Activated naive CD4-positive, alpha-beta T cell treated with anti-CD3 and anti-CD28 coated beads, Interleukin-2, amount 10 ng/mL, durations not matched to agents 5 hours and 36 hours (primary cell): ENCODE measurements at places on chromosomes 11 and 22. TPM values are rescaled to one million over a fixed set of nuclear protein-coding genes. Genes with fewer than 3 reads are reported as not detected.

Gene KIF18A
- 21.4 TPM for total RNA-seq

Gene PDGFB
- 2.4 TPM for total RNA-seq

Gene LINC01488
- total RNA-seq: not detected

Gene LDHAL6A
- total RNA-seq: not detected

Gene CARD18
- total RNA-seq: not detected

Gene ELFN2
- 0.28 TPM for total RNA-seq

Gene SMTNL1
- not detected for total RNA-seq

Gene C2CD2L
- total RNA-seq: 28.4 TPM

Gene CD6
- 349 TPM for total RNA-seq

Gene VSIG2
- 0.94 TPM for total RNA-seq

Gene GPR83
- total RNA-seq: not detected

Gene TMEM41B
- total RNA-seq: 43.1 TPM

Gene ZNF70
- 2.2 TPM for total RNA-seq

Gene SAA4
- total RNA-seq: not detected

Gene MRGPRE
- total RNA-seq: not detected

Gene GLB1L3
- total RNA-seq: 8.5 TPM

Gene GVQW3
- 3.6 TPM for total RNA-seq

Gene IGSF22
- 1.2 TPM for total RNA-seq

Gene VWA5A
- total RNA-seq: 6.8 TPM

Gene MMP1
- not detected for total RNA-seq

Gene C11orf97
- not detected for total RNA-seq
